ENCODE measurements at places on chromosomes 2 and 18.

DNA sequence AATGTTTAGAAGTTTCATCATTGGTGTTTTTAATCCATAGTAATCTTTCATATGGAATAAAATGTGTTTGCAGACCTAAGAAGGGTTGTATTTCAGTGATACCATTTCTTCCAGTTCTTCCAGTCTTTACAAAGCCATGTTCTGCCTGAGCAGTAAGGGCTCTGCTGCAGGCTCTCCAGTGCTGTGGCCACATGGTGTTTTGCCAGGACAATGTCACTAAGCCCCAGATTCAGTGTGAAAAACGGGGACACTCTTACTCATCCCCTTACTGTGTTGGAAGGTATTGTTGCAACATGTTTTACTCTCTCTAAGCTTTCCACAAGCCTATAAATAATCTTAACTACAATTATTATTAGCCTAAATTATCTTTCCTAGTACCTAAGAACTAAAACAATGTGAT, 481.4 kb upstream of the CDH7 start:
- DNase-seq, result no peak

GRCh38 chr2:132438691-132439090, 22.1 kb downstream of the GPR39 start:
- no peak for DNase-seq

DNA sequence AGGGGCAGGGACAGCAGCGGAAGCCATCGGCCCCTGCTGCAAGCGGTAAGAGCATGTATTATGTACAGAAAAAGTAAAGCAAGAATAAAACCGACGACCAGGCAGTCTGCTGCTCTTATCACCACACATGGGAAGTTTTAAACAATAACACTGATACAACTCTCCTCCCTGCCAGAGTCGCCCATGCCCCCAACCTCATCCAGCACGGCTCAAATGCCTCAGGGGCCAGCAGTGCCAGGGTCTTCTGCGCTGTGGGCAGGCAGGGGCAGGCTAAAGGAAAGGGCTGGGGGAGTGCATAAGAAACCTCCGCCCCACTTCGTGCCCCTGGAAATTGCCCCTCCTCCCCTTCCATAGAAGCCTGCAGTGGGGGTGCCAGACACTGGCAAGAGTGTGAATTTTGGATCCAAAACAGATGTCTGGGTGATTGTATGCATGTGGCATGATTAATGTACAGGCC, 10.1 kb downstream of the TEX51 start:
- no peak for DNase-seq

GRCh38 chr18:58937071-58937886, 72.6 kb downstream of the ZNF532 start:
- DNase-seq, result no peak

- no peak for DNase-seq
These were observed 101.5 kb downstream of the ALPK2 start for GRCh38 chr18:58527285-58527951.

- no peak for DNase-seq
These were observed 816.3 kb upstream of the HS6ST1 start for GRCh38 chr2:129135017-129135416.

- DNase-seq, result no peak
These were observed 159.9 kb downstream of the LOXHD1 start for GRCh38 chr18:46497129-46497528.

DNA sequence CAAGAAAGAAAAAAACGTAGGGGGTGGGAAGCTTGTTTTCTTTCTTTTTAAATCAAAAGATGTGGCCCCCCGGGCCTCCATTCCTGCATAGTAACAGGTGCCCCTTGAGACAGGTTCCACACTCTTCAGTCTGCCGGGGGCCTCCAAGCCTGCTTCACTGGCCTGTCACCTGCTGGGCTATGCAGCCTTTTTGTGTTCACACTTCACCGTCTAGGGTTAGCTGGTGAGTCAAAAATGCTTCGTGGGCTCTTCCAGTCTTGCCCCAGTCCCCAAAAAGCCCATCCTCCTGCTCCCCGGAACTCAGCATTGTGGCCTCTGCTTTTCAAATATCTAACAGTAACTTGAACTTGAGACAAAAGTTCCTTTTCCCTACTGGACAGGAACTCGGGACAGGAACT, 67.9 kb downstream of the POLR1A start:
- DNase-seq, result no peak

GRCh38 chr2:233092432-233093165, 32.5 kb downstream of the INPP5D start:
- no peak for DNase-seq

- no peak for DNase-seq
These were observed 30.3 kb downstream of the GCFC2 start for GRCh38 chr2:75680402-75680801.

DNA sequence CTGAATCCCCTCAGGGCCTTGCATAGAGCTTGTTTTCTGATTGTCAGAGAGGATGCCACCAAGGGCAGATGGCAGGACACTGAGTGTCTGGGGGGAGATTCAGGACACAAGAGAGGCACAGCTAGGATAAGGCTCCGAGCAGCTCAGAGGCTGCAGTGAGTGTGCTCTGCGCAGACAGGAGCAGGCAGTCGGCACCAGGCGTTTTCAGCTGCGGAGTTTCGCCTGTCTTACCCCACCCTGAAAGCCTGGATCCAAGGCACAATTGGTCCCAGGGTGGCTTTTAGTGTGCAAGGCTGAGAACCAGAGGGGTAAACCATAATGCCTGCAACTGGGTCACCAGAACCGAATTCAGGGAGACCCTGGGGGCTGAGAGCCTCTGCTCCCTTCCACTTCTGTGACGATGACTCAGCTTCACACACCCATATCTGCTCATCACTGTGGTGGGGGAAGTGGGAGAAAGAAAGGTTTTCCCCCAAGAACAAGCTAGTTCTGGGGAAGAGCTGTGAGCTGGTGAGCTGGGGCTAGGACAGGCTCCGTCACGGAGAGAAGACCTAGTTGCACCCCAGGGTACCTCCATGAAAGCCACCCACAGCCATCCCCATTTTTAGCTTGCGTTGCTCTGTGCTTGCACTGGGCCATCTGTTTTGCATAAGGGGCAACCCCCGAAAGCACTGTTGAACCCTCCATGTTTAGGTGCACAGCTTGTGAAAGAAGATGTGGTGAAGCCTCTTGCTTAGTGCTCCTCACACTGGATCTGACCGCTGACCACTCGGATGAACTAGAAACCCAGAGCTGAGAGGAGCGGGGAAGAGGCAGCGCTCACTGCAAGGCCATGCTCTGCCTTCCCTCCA, 173.7 kb downstream of the CELF4 start:
- no peak for DNase-seq

- no peak for DNase-seq
These were observed 933.6 kb upstream of the SLC39A10 start for GRCh38 chr2:194723446-194723845.

GRCh38 chr2:15169326-15170069, 391.6 kb downstream of the NBAS start:
- no peak for DNase-seq

DNA sequence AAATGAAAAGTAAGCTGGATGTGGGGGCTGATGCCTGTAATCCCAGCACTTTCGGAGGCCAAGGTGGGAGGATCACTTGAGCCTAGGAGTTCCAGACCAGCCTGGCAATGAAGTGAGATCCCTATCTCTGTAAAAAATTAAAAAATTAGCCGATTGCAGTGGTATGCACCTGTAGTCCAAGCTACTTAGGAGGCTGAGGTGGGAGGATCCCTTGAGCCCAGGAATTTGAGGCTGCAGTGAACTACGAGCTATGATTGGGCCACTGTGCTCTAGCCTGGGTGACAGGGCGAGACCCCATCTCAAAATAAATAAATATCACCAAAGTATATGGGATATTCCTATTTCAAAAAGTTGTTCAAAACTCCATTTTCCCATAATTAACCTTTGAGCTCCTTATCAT, 101.1 kb upstream of the FZD5 start:
- DNase-seq, result no peak

- DNase-seq, result no peak
These were observed 16.6 kb downstream of the ITGB1BP1 start for GRCh38 chr2:9406529-9407362.

- no peak for DNase-seq
These were observed 122.2 kb downstream of the NCOA1 start for GRCh38 chr2:24613154-24613814.

Measured in activated CD8-positive, alpha-beta memory T cell treated with anti-CD3 and anti-CD28 coated beads for 4 hours (primary cell).